Hematopoietic multipotent progenitor cell treated with erythropoietin and hydrocortisone succinate and interleukin-3 and kit ligand, for 6 days (in vitro differentiated cells): ENCODE measurements at places on chromosomes 7 and 10.

GRCh38 chr10:60125895-60126294 is 219.5 kb upstream of the CCDC6 start:
- DNase-seq = no peak

- DNase-seq = no peak
These were observed 65.0 kb upstream of the IL6 start for GRCh38 chr7:22662036-22662435.

- no peak for DNase-seq
These were observed 18.7 kb upstream of the ACHE start for GRCh38 chr7:100914208-100914878.

GRCh38 chr7:98341106-98341505 is 59.6 kb downstream of the BRI3 start:
- no peak for DNase-seq

DNA sequence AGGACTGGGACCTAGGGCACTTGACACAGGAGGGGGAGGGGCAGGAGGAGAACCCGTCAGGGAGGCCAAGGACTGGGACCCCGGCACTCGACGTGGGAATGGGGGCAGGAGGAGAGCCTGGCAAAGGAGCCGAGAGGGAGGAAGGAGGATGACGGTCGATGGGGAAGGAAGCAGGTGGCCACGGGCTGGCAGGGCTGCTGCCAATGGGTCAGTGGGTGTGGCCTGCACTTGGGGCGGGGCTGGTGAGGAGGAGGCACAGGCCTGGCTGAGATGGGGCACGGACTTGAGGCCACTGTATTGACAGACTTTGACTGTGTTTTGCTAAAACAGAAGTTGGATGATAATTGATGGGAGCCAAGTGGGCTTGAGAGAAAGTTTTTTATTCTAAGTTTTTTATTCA is 68.9 kb downstream of the RBM33 start:
- DNase-seq = peak; percentile 56

GRCh38 chr7:3207387-3207902 is 93.6 kb upstream of the SDK1 start:
- no peak for DNase-seq

- DNase-seq = no peak
These were observed 283.8 kb downstream of the CDK14 start for GRCh38 chr7:90879924-90880323.

DNA sequence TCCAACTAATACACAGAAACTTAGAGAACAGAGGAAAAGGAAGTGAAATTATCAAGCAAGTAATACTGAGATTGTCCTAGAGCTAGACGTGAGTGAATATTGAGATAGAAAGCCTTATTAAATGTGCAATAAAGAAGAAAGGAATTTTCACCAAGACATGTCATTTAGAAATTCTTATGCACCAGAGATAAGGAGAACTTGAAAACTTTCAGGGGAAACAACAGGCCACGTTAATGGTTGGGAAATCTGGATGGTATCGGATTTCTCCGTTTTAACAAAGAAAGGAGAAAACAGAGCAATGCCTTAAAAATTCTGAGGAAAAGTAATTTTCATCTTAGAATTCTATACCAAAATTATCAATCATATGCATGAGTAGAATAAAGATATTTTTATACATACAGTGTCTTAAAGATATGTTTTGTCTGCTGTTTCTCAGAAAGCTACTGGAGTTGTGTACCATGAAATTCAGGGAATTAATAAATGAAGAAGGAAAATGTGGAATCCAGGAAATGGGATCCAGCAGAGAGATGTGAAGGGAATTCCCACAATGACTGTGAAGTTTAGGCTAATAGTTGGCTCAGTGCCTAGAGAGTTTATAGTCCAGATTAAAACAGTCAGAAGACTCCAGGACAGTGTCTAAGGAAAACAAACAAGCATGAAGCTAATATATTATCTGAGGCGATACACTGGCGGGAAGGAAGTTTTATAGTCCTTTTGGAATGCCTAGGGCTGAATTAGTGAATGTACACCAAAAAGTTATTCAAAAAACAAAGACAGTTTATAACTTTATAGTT is 159.5 kb downstream of the PPP1R9A start:
- DNase-seq = no peak

DNA sequence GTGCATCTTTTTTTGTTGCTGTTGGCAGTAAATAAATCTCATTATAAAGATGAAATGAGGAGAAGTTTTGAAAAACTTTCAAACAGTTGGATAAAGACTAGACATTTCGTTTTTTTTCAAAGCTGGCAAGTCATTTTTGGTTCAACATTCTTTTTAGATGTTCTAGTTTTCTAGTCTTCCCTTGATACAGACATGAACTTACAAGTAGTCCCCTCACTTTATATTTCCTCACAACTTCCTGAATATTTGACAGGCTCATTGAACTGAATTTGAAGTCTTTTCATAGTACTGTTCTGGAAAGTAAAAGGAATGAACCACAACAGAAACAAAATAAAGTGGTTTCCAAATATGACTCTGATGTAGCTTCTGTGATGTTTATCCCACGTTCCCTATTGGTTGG is 134.2 kb downstream of the NRCAM start:
- no peak for DNase-seq

DNA sequence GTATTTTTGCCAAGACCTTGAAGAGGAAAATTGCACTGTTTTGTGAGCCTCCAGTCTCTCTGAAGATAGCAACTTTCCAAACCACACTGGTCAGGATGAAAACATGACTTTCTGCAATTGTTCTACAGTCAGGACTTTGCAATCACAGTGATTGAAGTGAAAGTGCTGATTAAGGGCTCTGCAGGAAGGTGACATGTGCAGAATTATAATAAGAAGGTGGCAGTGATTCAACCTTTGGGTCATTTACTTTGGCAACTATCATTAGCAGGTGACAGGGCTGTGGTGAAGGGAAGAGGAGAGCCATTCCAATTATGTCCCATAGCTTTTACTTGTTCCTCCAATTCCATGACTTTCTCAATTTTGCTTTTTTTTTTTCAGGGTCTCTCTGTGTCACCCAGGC is 350.0 kb upstream of the FZD8 start:
- DNase-seq = no peak

DNA sequence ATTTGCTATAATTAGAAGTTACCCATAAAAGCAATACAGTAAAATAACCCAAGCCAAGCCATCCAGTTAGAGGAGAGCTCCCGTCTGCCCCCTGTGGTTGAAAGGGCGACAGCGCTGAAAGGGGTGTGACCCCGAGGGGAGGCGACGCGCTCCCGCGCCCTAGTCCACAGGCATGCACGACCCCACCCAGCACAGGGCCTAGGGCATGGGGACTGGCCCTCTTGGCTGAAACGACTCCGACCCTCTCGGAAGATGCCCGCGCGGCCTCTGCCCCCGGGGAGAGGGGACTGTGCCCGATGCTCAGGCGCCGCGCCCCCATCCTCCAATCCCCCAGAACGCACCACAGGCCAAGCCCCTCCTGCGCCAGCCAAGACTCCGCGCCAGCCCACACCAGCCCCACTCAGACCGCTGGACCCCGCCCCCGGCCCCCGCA is 64.0 kb downstream of the CSGALNACT2 start:
- DNase-seq = peak; percentile 89
